ENCODE measurements at places on chromosomes 4 and X. TPM values are rescaled to one million over a fixed set of nuclear protein-coding genes. Genes with fewer than 3 reads are reported as not detected.

DNA sequence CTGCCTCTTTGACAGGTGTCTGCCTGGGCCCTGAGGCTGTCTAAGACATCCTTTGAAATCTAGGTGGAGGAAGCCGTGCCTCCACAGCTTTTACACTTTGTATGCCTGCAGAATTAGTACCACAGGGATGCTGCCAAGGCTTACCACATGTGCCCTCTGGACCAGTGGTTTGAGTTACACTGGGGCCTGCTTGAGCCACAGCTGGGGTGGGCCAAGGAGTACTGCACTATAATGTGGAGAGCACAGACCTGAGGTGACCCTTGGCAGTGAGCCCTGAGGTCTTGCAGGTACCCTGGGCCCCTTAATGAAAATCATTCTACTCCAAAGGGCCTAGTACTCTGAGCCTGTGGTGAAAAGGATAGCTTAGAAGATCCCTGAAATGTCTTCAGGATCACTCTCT, 27.2 kb upstream of the IRS4 start:
- no peak for DNase-seq

GRCh38 chr4:172942840-172943239, 225.8 kb upstream of the GALNT7 start:
- no peak for DNase-seq

DNA sequence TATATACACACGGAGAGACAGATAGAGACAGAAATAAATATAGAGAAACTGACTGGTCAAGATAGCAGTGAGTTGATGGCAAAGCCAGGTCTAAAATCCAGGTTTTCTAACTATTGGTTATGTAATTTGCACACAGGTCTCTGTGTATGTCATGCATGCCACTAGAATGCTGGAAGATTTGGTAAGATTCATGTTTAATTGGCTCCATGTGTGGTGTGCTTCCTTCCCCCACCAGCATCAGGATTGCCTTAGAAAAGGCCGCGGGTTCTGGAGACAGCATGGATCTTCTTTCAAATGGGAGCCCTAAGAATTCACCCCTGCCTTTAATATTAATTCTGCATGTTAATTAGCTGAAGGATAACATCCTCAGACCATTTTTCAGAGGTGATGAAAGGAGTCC, 31.3 kb downstream of the HAND2 start:
- no peak for DNase-seq

GRCh38 chrX:50067435-50068284, 133.1 kb downstream of the AKAP4 start:
- DNase-seq = no peak

- no peak for DNase-seq
These were observed 6.2 kb upstream of the CXCL13 start for GRCh38 chr4:77599378-77599777.

DNA sequence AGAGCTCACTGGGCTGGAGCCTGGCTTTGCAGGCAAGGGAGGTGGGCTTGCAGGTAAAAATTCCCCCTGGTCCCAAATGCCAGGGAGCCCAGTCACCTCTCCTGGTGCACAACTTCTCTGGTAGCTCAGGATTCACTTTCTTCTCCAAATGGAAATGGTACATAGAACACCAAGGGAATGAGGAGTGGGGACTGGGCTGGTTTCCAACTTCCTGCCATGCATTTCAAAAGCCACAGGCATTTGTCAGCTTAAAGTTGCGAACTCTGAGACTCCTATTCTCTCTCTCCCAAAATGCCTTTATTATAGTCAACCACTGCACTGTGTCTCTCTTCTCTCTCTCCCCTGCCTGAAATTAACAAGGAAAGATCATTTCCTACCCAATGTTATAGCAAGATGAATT, 177.3 kb downstream of the GRIA3 start:
- DNase-seq = no peak

- no peak for DNase-seq
These were observed 45.3 kb upstream of the PJA1 start for GRCh38 chrX:69210581-69210980.

DNA sequence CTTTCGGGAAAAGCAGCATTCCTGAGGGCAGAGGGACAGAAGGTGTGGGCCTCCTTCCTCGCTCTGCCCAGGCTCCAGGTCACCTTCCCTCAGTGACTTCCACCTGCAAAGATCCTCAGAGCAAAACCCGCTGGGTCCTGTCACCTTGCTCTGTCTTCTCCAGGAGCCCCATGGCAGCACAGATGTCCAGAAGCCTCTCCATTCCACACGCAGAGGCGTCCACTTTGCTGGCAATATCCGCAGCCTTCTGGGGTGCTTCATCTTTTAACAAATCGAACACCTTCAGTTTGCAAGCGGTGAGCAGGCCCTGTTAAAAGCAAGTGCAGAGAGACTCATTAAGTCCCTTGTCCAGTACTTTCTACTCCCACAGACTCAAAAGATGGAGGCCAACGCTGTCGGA, 27.3 kb downstream of the ASMTL start:
- no peak for DNase-seq

- no peak for DNase-seq
These were observed 107.2 kb upstream of the LIMCH1 start for GRCh38 chr4:41430792-41431191.

GRCh38 chr4:182802621-182803020, 114.6 kb downstream of the DCTD start:
- no peak for DNase-seq

GRCh38 chr4:180240670-180241069, 2002.5 kb upstream of the TENM3 start:
- no peak for DNase-seq

DNA sequence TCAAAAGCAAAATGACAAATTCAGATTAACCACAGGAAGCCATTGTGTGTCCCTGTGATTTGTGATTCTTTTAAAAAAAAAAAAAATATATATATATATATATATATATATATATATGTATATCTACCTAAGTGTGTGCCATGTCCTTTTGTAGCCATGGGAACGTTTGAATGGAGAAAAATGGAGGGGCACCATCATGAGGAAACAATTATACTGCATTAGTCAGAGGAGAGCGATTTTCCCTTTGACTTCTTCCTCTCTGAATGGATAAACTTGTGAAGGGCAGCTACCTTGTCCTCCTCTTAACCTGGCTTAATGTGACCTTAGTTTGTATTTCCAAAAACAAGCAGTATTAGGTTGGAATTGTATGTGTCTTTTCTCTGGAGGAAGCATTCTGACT, 23.3 kb upstream of the CBLL2 start:
- DNase-seq = no peak

The TECRL gene
- total RNA-seq = not detected

The ANK2 gene
- total RNA-seq = 0.42 TPM

The NHSL2 gene
- total RNA-seq = 1.00 TPM

The GPR173 gene
- total RNA-seq = not detected

The SHROOM2 gene
- total RNA-seq = not detected

The RNF128 gene
- not detected for total RNA-seq

The DAPP1 gene
- total RNA-seq = 39.5 TPM

The GPR119 gene
- total RNA-seq = not detected

The TAF7L gene
- not detected for total RNA-seq

The MAP7D2 gene
- 0.21 TPM for total RNA-seq

All from activated CD4-positive, alpha-beta T cell treated with anti-CD3 and anti-CD28 coated beads, Interleukin-2, amount 10 ng/mL, durations not matched to agents 7 days and 5 days (primary cell).